NCI-H446 (cell line): ENCODE measurements at places on chromosomes 12 and 14.

DNA sequence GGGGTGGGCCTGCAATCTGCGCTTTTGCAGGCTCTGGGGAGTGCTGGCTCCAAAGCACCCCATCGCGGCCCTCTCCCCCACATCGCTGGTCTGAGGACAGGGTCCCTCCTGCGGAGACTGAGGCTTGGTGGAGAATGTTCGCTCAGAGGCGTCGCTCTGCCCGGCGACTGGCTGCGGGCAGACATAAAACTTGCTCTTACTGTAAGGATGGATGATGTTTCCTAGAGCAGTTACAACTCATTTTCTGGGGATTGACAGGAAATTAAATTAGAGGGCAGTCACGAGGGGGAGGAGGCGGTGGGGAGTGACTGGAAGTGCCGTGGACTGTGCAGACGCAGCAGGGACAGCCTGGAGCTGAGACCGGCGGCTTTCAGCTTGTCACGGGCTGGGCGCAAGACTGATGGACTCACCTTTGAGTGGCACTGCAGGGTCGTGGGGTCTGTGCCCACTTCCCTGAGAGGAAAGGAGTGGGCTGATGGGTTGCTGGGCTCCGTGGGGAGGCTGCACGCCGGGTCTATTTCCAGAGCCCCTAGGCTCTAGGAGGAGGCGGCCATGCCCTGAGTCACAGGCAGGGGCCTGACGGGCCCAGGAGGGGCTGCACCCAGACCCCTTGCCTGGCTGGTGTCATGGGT is 32.8 kb downstream of the NOC4L start:
- no peak for DNase-seq

GRCh38 chr12:114838480-114838879 is 154.5 kb upstream of the TBX3 start:
- no peak for DNase-seq

DNA sequence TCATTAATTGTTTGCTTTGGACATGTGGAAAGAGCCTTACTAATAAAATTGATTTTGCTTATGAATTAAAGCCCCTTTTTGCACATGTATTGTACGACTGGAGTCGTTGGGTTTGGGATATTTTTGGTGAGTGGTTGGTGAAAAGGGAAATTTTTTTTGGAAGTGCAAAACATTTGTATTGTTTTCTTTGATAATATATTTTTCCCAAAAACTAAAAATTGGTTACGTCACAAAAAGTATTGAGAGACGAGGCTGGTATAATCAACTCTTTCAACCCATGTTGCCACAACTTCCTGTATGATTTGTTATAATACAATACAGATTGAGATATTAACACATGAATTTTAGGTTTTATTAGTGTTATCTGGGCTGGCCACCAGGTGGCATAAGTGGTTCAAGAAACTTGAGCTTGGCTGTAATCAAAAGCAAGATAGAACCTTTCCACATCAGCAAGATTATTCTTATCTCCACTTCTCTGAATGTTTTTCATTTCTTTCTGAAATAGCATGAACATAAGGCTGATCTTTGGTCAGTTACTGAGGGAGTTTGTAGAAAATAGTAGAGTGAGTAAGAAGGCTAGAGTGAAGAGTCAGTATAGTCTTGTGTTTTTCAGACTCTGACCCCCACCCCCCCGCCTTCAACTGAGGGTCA is 8.7 kb downstream of the NGDN start:
- DNase-seq, result peak; percentile 33

DNA sequence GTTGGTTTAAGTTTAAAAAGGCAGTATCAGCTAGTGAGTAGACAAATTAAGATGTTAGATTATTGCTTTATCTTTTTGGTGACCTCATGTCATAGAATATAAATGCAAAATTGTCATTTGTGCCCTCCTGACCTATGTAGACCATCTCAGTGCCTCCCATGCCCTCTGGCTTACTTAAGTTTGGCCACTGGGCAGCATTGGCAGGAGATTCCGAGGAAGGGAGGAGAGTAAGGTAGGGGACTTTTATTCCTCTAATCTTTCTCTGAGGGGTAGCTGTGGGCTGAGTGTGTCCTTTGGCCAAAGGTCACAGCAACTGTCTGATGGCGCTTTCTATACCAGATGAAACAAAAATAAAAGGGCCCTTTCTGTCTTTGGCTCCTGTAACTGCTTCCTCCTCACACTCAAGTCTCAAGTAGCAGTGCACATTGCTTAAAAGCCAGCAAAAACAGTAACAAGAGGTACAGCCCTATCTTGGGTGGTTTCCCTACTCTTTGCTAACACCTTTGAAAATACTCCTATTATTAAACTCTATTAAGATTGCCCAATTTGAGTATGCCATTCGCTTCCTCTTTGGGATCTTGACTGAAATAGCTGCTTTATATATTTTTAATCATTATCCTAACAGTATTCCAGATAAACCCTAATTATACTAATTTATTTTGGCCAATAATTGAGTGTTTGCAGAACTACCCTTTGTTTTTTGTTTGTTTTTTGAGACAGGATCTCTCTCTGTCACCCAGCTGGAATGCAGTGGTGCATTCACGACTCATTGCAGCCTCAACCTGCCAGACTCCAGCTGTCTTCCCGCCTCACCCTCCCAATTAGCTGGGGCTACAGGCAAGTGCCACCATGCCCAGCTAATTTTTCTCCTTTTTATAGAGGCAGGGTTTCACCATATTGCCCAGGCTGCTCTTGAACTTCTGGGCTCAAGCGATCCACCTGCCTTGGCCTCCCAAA is 56.5 kb upstream of the KCNH3 start:
- DNase-seq, result peak; percentile 5

DNA sequence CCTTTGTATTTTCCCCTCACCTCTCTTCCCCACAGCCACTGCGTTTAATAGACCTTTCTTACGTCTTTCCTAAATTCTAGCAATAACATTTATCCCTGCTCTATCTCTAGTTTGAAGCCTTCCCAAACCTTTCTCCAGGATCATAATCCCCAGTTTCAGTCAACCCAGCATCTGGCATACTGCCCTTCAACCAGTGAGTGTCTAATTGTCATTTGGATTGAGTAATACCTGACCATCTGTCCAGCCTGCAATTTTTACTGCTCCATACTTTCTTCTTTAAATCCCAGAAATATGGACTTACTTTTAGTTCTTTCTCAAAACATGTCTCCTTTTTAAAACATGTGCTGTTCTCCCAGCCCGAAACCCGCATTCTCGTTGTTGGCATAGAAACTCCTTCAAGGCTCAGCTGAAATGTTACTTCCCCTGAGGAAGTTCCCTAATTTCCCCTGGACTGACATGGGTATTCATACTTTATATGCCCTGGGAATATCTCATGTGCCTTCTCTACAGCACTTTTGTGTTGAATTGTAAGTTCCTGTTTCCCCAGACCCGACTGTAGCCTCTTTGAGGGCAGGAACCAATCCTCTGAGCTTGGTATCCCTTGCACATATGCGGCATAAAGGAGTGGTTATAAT is 65.1 kb upstream of the ETV6 start:
- peak; percentile 61 for DNase-seq

DNA sequence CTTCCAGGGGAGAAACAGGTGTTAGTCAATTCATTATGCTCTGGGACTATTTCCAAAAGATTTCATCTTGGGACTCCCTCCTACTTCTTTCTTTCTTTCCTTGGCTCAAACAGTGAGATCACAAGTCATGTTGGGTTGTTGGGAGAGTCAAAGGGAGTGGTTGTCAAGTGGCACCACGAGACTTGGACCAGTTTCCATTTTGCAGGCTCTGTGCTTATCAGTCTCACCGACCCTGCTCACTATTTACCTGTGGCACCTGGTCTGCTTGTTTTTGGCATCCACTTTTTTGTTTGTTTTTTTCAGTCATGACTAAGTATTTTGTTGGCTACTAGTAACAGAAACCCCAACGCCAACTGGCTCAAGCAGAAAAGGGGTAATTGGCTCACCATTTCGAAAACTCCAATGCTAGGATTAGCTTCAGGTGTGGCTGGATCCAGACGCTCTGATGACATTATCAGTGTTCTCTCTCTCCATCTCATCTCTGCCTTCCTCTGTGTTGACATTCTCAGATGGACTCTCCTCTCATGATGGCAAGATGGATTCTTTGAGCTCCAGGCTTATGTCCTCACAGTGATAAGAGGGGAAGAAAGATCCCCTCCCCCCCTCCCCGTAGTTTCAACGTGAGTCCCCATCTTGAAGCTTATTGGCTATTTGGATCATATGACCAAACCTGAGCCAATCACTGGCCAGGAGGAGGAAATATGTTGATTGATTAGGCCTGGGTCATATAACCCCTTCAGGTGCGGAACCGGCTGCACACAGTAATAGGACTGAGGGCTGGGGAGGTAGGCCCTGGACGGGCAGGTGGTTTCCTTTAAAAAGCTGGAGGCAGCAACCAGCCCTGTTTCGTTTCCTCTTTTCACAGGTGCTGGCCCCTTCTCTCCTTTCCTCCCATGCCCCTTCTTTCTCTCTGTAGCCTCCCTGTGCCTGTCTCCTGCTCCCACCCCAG is 84.2 kb downstream of the AACS start:
- DNase-seq, result no peak

DNA sequence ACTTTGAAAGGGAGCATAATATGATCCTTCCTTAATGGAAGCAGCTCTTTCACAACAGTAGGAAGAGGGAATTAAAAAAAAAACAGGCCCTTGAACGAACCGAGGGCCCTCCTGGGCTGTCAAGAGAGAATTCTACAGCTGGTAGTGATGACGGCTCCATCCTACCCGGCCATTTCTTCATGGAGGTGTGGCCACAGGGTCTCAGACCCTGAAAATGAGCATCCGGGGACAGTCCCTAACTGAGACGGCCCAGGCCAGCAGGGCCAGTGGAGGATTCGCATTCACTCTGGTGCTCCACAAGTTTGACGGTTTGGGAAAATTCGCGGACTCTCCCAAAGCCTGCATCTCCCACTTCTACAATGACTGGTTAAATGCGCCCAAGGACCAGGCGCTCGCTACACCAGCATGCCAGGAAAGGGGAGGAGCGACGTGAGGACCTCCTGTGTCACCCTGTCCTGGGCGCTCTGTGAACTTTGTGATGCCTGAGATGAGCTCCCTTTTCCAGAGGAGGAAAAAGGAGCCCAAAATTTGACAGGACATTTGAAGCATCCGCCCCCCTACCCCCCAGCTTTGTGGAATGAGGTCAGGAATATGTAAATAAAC is 66.8 kb downstream of the BCL11B start:
- no peak for DNase-seq

DNA sequence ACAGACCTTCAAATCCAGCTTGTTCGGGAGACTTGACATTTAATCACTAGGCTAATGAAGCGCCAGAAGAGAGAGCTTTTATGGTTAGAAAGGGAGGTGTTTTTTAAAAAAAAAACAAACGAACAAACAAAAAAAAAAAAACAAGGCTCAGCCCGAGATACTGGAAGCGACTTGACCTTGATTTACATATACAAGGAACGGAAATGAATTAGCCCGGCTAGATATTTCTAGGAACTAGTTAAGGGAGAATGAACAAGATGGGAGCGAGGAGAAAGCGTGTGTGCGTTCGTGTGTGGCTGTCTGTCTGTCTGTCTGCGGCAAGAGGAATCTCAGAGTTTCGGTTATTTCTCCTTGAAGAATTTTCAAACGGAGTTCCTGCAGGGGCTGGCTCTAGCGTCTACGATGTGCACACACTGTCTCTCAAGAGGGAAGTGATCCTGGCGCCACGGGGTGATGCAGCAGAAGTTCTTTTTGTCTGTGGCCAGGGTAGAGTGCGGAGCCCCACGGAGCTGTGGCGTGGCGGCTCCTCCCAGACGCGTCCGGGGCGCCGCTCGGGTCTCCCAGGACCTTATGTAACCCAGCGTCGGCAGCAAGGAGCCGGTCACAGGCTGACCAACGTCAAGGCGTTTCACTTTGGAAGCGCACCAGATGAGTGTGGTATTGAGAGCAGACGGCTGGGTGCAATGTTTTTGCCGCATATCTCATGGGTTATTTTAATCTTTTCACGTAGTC is 18.8 kb downstream of the SOCS2 start:
- peak; percentile 79 for DNase-seq

DNA sequence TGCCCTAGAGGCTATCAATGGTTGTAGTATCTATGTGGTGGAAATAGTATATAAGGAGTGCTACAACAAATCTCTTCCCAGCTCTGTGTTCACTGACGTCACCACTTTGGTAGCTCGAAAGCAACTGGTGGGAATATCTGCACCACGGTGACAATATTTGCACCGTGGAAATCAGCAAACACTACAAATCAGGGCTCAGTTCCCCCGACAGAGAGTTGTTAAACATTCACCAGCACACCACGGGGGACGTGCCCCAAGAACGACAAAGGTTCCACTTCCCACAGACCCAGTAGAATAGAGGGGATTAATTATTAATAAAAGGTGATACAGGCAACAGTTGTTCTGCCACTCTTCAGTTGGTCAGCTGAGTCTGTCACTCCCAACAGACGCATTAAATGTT is 98.4 kb downstream of the CCDC60 start:
- no peak for DNase-seq

- DNase-seq, result no peak
Measured at GRCh38 chr12:91177381-91177780, 5.2 kb downstream of the DCN start.

DNA sequence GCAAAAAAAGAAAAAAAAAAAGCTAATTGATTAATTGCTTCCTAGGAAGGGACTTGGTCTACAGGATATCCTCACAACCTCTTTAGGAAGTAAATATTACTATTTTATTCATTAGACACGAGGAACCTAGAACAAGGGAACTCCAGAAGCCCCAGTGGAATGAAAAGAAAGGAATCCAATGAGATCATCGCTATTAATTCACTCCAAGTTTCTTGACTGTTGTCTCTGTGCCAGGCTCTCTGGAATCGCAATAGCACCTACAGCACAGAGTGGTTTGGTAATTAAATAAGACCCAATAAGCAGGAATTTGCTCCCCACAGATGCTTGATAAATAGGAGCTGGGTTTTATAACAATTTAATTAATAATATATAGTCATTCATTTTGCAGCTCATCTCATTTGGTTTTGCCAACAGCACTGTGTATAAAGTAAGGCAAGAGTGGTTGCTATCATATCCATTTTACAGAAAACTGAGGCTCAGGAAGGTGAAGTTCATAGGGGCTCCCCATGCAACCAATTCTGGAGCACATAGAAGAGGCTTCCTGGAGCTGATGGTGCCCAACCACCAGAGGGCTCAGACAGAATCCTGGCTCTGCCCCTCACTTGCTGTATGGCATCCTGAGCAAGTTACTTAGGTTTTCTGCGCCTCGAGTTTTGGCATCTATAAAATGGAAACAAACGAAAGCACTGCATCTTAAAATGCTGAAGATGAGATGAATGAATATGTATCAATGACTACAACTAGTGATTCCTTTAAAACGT is 420.2 kb downstream of the MED13L start:
- no peak for DNase-seq

- DNase-seq, result no peak
Measured at GRCh38 chr14:39433452-39433813, 1.2 kb upstream of the FBXO33 start.

GRCh38 chr14:24814346-24814745 is 180.4 kb upstream of the GZMB start:
- no peak for DNase-seq

DNA sequence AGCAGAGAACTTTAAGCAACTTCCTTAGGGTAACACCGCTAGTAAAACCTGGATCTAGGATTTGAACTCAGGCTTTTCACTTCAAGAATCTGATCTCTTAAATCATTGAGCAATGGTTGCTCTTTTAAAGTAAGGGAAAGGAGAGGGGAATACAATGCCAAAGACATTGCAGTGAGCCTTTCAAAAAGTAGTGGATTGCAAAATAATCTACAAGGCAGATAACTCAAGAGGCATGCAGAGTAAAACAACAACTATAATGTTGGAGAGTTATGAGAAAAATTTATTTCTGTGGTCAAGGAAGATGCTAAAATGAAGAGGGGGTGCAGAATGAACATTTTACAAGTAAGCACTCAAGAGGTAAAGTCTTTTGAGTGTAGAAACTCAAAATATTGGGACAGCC is 432.6 kb downstream of the C12orf50 start:
- no peak for DNase-seq

GRCh38 chr12:68667291-68667690 is 19.5 kb upstream of the NUP107 start:
- DNase-seq, result no peak
